ENCODE measurements at places on chromosomes 11 and 22. TPM values are rescaled to one million over a fixed set of nuclear protein-coding genes. Genes with fewer than 3 reads are reported as not detected.

The TNNT3 gene
- 4,749 TPM for total RNA-seq

The DSCAML1 gene
- total RNA-seq = 0.80 TPM

The CD81 gene
- total RNA-seq = 187 TPM

The LRRC4C gene
- total RNA-seq = 2.3 TPM

The GDPD4 gene
- total RNA-seq = 0.13 TPM

The APOBEC3G gene
- total RNA-seq = 3.4 TPM

The PHLDA2 gene
- not detected for total RNA-seq

The OR8D1 gene
- total RNA-seq = not detected

The OR51I1 gene
- total RNA-seq = not detected

The PATE4 gene
- not detected for total RNA-seq

The LUZP2 gene
- total RNA-seq = 3.6 TPM

The APOBEC3F gene
- 2.7 TPM for total RNA-seq

The RIC3 gene
- 0.18 TPM for total RNA-seq

The SYCE3 gene
- not detected for total RNA-seq

The CCDC188 gene
- total RNA-seq = 0.93 TPM

The HPX gene
- 1.3 TPM for total RNA-seq

The BCO2 gene
- total RNA-seq = 8.3 TPM

The INPP5J gene
- total RNA-seq = 0.35 TPM

The NPTXR gene
- 2.2 TPM for total RNA-seq

The MCHR1 gene
- 0.27 TPM for total RNA-seq

The AIP gene
- total RNA-seq = 59.5 TPM

The CHST1 gene
- total RNA-seq = 6.7 TPM

The TMA7B gene
- 0.04 TPM for total RNA-seq

The MOV10L1 gene
- total RNA-seq = 0.40 TPM

The PHETA2 gene
- total RNA-seq = 25.4 TPM

The GRK3 gene
- total RNA-seq = 9.0 TPM
